ENCODE measurements at places on chromosomes 11 and 22. TPM values are rescaled to one million over a fixed set of nuclear protein-coding genes. Genes with fewer than 3 reads are reported as not detected.

DNA sequence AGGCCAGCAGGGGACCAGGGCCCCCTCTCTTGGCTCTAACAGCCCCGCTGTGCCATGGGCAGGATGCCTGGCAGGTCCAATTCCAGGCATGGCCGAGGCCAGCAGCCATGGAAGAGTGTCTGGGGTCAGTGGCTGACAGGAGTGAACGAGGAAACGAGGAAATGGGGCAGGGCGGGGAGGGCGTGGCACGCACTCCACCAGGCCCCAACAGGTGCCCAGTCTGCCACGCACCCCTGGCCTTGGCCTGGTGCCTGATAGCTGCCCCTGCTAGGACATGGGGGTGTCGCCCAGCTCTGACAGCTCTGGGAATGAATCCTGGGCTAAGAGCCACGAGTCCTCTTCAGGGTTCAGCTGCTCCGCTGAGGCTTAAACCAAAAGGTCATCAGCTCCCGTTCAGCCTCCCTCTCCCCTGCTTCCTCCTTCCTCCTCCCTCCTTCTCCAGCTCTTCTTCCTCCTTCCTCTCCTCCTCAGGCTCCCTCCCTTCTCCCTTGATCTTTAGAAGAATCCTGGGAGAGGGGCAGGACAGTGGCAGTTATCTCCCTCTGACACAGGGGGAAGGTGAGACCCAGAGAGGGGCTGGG is 11.5 kb upstream of the TBC1D22A start:
- DNase-seq: no peak

DNA sequence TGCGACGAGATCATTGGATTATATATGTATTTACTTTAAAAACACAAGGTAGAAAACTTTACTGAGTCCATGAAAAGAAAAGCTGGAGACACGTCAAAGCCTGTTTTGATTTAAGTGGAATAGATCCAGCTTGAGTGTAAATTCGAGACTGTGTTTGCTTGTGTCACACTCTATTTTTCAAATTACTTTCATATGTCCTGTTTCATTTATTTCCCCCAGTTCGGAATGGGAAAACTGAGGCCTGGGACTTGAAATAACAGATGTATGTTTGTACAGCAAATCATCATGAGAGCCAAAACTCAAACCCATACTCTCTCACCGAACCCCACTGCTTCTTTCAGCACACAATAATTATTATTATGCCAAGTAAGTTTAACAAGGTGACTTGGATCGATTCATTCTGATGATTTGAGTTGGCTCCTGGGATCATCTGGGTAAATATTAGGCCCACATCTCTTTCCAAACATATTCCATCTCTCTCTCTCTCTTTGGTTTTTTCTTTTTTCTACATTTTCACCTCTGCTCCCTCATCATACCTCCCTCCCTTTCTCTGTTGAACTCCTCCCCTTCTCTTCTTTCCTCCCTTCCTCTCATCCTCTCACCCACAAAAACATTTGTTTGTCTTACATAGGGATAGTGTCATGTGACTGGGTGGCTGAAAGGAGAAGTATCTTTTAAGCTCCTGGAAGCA is 21.2 kb downstream of the FZD4 start:
- no peak for DNase-seq

Gene PRDM10
- 18.5 TPM for total RNA-seq

GRCh38 chr11:97847730-97848129 is 1173.0 kb upstream of the CNTN5 start:
- DNase-seq: no peak

Gene HEPHL1
- not detected for total RNA-seq

- no peak for DNase-seq
Observed at GRCh38 chr22:44669561-44669976, 32.4 kb upstream of the PRR5 start.

GRCh38 chr22:29073618-29074275 is 912 bp downstream of the KREMEN1 start:
- DNase-seq: peak; percentile 37

Gene CFAP300
- 6.4 TPM for total RNA-seq

DNA sequence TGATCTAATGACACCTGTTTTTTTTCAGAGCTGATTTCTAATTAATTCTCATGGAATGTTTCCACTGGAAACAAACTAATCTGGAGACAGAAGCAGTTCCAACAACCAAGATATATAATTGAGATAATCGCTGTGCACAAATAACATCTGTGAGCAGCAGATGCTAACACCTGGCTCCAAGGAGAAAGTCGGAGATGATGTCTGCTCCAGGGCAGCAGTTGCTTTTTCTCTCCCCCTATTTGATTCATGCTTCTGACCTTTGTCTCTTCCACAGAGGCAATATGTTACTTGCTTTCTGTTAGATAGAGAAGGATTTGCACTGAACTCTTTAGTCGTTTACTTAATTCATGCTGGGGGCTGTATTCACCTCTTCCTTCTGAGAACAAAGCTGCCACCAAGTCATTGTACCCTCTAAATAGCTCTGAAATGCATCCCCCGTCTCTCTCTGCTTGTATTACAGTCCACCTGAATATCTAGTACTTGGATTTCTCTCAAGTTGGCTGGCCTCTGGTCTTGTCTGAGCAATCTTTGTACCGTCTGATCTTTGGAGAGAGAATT is 187.4 kb downstream of the MYO18B start:
- no peak for DNase-seq

DNA sequence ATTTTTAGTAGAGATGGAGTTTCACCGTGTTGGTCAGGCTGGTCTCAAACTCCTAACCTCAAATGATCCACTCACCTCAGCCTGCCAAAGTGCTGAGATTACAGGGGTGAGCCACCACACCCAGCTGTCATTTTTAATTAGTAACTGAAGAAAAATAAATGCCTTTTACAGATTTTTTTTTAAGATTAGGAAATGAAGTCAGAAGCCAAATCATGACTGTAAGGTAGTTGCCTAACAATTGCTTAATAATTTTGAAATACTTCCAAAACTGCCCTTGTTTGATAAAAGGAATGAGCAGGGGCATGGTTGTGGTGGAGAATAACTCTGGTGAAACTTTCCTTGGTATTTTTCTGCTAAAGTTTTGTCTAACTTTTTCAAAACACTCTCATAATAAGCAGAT is 98.9 kb upstream of the SLC5A12 start:
- no peak for DNase-seq

- DNase-seq: no peak
Observed at GRCh38 chr11:126434950-126435335, 79.5 kb downstream of the ST3GAL4 start.

Gene TEF
- total RNA-seq: 13.6 TPM

- peak; percentile 74 for DNase-seq
Observed at GRCh38 chr11:64000026-64000739, 13.9 kb downstream of the OTUB1 start.

GRCh38 chr11:32851251-32851650 is 21.5 kb downstream of the PRRG4 start:
- DNase-seq: no peak

DNA sequence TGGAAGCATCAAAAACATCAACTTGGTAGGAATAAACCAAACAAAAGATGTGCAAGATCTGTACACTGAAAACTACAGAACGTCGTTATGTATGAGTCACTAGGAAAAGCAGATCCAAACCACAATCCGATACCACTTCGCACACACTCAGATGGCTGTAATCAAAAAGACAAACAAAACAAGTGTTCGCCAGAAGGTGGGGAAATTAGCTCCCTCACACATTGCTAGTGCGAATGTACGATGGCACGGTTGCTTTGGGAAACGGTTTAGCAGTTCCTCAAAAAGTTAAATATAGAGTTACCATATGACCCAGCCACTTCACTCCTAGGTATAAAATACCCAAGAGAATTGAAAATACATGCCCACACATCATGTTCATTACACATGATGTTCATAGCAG is 14.8 kb upstream of the CARD10 start:
- no peak for DNase-seq

GRCh38 chr11:126357055-126357962 is 1.8 kb downstream of the ST3GAL4 start:
- DNase-seq: no peak

DNA sequence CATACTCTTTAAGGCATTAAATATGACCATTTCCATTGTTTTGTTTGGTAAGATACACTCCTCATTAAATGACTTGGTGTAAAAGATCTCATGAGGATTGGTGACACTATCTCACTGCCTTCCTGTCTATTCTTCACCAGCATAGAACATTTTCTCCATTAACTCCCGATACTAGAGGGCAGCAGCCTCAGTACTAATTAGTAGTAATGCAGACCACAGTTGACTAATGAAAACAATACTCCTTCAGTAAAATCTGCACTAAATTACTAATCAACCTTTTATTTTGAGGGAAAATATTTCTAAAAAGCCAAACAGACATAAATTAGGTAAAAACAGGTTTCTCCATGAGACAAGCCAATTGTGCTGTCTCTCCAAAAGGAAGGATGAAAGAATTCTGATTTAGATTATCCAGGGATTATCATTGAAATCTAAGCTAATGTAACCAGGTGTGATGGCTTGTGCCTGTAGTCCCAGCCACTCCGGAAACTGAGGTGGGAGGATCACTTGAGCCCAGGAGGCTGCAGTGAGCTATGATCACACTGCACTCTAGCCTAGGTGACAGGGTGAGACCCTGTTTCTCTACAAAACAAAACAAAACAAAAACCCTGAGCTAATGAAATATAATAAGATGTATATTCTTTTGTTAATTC is 9.4 kb downstream of the PGM2L1 start:
- DNase-seq: peak; percentile 38

Measured in neural crest cell (in vitro differentiated cells).